ENCODE measurements at places on chromosomes 11 and 22.

GRCh38 chr11:76770642-76771445, 12.3 kb upstream of the TSKU start:
- DNase-seq: no peak

- no peak for DNase-seq
These were observed 10.5 kb upstream of the EHD1 start for GRCh38 chr11:64888729-64889511.

DNA sequence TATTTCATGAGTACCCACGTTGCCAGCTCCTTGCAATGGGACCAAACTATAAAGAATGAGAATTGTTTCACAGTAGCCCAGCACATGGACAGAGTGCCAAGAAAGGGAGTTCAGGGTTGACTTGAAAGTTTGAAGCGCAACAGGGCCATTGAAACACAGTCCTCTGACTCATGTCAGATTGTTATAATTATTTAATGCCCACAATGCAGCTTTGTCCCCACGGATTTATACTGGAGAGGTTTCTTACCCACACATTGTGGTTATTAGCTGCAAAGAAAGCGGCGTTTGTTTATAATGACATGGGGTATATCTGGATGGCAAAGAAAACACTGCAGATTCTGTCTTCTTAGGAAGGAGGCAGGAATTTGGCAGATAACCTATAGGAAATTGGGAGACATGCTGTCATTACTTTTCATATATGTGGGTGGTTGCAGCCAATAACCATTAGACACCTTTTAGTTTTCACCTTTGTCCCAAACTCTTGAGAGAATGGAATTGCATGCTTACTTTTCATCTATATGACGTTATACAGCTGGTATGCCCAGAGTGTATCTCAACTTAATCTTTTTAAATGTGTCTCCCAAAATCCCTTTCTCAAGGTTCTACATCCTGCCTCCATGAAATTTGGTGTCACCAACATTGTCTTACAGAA, 143.6 kb downstream of the TEAD1 start:
- no peak for DNase-seq

DNA sequence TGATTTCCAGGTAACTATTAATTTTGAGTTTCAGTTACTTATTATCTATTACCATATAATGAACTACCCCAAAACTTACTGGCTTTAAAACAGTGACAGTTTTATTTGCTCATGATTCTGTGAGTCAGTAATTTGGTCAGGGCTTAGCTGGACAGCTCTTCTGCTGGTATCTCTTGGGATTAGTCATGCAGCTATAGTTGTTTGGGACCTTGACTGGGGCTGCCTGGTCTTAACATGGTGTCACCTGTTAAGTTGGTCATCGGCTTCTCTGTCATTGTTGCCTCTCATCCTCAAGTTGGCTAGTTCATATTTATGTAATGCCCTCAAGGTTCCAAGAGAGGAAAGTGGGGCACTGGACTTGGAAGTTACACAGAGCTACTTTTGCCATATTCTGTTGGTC, 177.5 kb downstream of the TMEM135 start:
- DNase-seq: no peak

DNA sequence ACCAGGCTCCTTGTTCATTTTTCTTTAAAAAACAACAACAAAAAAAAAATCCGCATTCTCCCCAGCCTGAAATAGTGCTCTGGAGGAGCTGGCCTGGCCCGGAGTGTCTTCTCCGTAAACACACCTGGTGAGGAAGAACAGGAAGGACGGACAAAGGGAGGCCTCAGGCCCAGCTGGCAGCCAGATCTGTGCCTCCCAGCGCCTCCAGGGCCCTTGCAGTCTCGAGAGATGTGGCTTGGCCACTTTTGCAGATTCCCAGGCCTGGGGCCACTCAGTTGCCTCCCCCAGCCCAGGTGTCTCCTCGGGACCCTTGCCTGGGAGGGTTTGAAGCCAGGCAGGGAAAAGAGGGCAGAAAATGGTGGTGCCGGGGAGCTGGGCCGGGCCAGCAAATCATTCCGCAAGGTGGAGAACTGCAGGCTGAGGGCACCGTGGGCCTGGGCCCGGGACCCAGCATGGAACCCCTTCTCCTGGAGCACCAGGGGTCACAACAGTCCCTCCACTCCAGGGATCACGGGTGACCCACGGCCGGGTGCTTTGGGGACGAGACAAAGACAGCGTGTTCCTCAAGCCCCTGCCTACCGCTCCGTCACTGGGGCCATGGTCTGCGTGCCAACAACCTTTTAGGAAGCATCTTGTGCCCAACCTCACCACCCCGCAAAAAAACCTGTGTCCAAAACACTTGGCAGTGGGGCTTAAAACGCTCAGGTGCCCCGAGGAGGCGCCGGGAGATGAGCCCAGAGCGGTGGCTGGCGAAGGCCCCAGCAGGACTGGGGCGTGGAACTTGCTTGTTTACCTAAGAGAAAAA, 67.1 kb upstream of the WNT7B start:
- no peak for DNase-seq

GRCh38 chr11:32698579-32698978, 95.9 kb downstream of the CCDC73 start:
- no peak for DNase-seq

GRCh38 chr11:110454609-110455008, 24.9 kb downstream of the FDX1 start:
- DNase-seq: no peak

GRCh38 chr11:36567694-36568093, at the start of gene RAG1:
Gene RAG1, plus strand, starts transcription at chr11:36568007. Its CDS starts 5,298 bp downstream, at chr11:36573305.
- DNase-seq: no peak

DNA sequence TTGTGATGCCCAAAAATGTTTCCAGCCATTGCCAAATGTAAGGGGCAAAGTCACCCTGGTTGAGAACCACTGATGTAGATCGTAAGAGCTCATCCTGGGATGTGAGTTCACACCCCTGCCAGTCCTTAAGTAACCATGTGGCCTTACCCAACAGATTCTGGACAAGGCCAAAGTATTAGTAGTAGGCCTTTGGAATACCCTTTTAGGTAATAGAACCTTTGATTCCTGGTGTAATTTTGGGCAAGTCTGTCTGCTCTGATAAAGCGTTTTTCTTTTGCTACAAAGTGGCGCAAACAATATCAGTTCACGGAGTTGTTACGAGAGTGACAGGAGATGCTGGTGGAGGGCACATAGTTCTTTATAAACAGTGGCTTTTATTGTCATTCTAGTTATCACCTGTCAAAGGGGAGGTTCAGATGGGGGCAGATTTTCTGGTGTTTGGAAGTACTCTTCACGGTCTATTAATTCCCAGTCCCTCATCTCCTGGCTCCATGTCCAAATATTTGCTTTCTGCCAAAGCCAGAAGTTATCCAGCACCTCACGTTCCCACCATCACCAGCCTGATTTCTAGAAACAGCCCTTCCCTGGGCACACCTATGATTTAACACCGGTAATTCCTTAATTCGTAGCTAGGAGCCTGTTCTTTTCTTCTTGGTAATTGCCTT, 73.8 kb upstream of the CRYBB3 start:
- no peak for DNase-seq

DNA sequence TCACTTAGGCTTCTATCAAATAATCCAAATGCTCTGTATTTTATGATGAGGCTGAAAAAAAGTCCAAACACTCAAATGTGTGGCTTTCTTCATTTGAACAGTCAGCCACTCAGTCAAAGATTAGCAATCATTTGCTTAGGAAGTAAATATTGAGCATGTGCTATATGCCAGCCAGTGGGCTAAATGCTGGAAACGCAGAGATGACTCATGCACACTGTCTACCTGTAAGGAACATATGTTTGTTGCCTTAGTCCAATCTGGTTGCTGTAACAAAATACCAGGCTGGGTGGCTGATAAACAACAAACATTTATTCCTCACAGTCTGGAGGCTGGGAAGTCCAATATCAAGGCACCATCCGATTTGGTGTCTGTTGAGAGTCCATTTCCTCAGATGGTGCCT, 617.3 kb downstream of the NTM start:
- DNase-seq: no peak

DNA sequence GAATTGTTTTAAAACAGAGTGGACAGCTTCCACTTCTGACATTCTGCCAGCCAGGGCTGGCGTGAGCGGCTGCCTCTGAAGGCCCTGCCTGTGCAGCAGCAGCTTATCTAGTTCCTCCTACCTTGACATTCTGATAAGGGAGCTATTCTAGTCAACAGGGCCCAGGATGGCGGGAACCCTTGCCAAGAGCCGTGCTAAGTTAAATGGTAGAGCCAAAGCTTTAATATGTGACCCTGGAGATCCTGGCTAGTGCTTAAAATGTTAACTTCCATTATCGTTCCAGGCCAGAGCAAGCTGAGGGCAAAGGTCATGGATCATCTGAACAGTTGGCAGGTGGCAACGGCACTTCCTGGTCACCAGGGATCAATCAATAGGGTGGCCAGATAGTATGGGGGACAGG, 3.5 kb downstream of the KCNJ5 start:
- no peak for DNase-seq

GRCh38 chr22:29816980-29817379, 21.1 kb downstream of the ASCC2 start:
- DNase-seq: no peak

DNA sequence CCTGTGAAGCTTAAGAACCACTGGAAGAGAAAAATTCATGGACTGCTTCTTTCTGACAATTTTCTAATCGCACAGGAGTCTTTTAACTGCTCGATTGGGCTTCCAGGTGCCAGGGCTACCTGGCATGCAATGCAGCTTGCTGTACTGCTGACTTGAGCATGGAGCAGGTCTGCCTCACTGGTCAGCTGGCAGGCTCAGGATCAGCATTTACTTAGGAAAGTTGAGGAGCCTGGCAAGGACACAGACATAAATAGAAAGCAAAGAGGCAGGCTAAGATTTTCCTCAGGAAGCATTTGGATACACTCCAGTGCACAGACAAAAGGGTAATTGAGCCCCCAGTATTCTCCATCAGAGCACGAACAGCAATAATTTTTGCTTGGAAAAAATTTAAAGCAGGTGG, 163.5 kb downstream of the CSNK2A3 start:
- DNase-seq: no peak

DNA sequence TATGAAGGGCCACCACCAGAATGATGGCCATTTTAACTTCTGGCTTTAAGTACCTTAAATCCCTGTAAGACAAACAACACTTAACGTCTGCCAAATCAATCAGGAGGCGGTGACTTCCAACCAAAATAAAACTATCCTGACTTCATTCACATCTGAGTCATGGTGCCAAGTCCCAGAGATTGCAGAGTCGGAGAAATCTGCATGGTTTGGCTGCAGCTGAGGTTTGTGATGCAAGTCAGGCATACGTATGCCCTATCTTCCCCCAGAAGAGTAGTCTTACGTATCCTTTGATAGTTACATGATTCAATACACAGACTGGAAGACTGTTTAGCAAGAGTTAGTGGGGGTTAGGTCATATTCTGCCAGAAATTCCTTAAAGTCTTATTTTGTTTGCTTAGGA, 1.7 kb upstream of the GAB2 start:
- no peak for DNase-seq

DNA sequence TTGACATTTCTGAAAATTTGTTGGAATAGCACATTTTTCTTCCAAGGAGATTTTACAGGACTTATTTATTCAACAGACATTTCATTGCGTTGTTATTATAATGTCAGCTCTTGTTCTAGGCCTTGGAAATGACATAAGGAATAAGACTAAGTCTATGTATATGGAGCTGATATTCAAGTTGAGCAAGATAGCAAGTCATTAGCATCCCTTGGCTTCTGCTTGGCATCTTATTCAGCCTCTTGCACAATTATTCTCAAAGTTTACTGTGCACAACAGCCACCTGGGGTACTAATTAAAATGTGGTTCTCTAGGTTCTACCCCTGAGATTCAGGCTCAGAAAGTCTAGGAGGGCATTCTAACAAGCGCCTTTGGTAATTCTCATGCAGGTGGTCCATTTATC, 304.8 kb upstream of the DDI1 start:
- no peak for DNase-seq

- no peak for DNase-seq
These were observed 720.1 kb downstream of the BRD1 start for GRCh38 chr22:49107561-49107960.

DNA sequence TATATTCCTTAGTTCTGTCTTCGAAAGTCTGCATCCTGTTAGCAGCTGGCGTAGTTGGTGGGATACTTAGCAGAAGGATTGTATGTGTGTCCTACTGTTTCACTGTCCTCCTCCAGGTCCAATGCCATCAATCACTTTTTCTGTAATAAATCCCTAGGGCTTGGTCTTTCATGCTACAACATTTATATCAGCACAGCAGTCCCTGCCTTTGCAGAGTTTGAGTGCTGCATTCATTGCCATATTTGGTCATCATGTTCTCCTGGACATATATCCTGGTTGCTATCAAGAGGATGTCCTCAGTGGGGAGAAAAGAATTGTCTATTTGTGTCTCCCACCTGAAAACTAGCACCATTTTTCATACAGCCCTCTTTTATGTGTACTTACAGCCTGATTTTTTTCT, 67.0 kb downstream of the OR5AK2 start:
- DNase-seq: no peak

GRCh38 chr22:36301384-36301828, 48.5 kb downstream of the APOL1 start:
- DNase-seq: peak; percentile 75

DNA sequence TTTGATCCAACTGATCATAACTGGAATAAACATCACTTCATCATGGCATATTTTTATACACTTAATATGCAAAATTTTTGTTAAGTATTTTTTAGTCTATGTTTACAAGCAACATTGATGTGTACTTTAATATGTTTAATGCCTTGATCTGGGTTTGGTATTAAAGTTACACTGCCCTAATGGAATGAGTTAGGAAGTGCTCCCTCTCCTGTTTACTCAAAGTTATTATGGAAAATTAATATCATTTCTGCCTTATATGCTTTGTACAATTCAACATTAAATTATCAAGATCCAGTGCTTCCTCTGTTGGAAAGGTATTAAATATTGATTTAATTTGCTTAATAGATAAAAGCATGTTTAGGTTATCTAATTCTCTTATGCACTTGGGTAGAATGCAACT, 927.3 kb upstream of the RAG2 start:
- no peak for DNase-seq

DNA sequence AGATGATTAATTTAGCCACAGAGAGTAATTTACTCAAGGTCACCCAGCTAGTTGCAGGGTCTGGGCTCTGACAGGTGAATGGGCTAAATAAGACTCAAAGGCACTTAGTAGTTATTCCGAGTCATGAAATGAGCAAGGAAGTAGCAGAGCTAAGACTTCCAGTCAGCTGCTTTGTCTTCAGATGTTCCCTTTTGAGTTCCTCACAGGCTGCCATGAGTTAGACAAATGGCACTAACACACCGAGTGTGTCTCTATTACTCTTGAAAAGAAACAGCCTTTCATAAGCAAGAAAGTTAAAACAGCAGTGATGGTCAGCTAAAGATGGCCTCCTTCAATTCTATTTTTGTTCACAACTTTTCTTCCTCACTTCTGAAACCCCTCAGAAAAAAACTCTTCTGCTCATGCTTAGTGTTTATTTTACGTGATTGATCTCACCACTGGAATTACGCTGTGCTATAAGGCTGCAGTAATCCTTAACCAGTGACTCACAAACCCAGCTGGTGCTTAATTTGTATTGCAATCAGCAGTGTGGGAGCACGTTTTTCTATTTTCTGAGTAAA, 389.1 kb downstream of the AASDHPPT start:
- DNase-seq: no peak

Data from activated CD4-positive, CD25-positive, alpha-beta regulatory T cell (primary cell).